ENCODE measurements at places on chromosomes 5 and 9. TPM values are rescaled to one million over a fixed set of nuclear protein-coding genes. Genes with fewer than 3 reads are reported as not detected.

- no peak for DNase-seq
Measured at GRCh38 chr9:18202924-18203323, 271.0 kb upstream of the ADAMTSL1 start.

DNA sequence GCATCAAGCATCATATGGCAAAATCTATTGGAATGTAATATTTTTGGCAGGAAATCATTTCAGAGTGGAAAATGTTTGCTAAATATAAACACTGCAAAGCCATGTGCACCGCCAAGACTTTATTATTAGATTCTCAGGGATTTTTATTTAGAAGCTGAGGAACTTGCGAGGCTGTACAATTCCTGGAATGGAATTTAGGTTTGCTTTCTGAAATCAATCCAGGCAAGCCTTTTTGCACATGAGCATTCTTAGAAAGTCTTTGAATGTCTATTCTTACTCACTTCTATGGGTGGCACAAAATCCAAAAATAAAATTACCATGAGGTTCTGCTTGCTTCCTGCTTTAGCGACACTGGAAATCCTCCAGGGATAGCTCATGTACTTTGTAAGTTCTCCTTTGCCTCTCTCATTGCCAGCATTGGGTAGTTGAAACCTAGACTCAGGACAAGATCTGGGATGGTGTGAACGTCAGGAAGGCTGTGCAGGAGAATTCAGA lies 71.5 kb upstream of the PALM2AKAP2 start:
- peak; percentile 62 for DNase-seq

- DNase-seq = peak; percentile 64
Measured at GRCh38 chr9:125433461-125434011, 171.9 kb downstream of the GAPVD1 start.

- DNase-seq = no peak
Measured at GRCh38 chr9:19032406-19032805, 603 bp downstream of the SAXO1 start.

- DNase-seq = no peak
Measured at GRCh38 chr5:66960369-66961137, 236.0 kb downstream of the CD180 start.

GRCh38 chr9:77892171-77892570 lies 139.4 kb downstream of the GNAQ start:
- no peak for DNase-seq

GRCh38 chr5:149526845-149527590 lies 24.2 kb downstream of the CSNK1A1 start:
- DNase-seq = no peak

The NUTM2F gene
- not detected for polyA plus RNA-seq
